ENCODE measurements at places on chromosomes 7 and 10.

GRCh38 chr7:157664871-157665633, 328.2 kb downstream of the DNAJB6 start:
- no peak for DNase-seq

GRCh38 chr7:107070710-107071109, 26.2 kb downstream of the PRKAR2B start:
- DNase-seq: no peak

DNA sequence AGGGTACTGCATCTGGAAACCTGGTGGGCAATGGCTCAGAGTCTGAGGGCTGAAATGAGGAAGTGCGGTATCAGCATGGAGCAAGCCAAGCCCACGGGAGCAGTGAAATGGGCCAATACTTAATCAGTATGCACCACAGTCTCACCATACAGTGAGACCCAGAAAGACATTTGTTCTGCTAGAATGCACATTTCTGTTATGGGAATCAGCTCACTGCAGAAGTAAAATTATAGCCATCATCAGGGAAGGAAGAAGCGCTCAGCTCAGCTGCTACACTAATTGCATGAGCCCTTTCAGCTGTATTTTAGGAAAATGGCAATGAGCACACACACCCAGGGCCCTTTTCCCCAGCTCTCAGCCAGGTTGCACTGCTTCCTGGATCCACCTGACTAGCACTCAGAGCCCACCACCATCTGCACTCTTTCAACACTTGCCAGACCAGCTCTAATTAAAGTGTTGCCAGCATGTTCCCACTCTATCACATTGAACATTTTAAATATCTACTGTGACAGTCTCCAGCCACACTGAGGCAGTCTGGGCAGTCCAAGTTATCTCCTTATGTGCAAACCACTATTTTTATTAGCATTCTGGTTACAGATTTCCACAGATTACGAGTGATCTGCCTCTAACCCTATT, 44.2 kb upstream of the PIK3AP1 start:
- no peak for DNase-seq

DNA sequence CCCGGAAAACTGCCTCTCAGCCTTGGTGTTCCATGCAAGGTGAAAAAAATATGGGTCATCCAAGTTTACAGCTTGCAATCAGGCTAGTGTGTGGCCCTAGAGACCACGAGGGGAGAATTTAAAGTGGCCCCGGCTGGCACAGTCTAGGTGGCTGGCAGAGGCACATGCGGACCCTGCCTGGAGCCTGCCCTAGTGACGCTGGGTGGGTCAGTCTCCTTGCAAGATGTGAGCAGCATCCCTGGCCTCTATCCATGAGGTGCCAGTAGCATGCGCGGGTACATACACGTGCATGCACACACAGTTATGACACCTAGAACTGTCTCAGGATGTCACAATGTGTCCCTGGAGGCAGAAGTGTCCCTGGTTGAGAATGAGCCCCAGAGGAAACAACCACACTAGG, 22.4 kb upstream of the ZNF716 start:
- DNase-seq: no peak

DNA sequence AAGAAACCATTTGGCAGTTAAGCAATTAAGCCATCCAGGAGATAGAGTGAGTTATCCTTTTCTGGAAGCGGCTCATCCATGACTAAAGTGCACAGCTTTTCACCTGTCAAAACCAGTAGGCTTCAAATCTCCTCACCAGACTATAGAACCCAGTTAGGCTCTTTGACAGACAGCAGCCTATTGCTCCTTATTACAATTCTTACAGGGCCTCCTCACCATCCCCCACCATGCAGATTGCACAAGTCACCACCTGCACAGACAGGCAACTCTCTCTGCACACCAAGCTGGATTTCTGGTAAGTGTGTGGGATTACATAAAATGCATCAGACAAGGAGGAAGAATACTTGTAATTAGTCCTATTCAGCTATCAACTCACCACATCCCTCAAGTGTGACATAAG, 301.6 kb downstream of the SNX13 start:
- no peak for DNase-seq

DNA sequence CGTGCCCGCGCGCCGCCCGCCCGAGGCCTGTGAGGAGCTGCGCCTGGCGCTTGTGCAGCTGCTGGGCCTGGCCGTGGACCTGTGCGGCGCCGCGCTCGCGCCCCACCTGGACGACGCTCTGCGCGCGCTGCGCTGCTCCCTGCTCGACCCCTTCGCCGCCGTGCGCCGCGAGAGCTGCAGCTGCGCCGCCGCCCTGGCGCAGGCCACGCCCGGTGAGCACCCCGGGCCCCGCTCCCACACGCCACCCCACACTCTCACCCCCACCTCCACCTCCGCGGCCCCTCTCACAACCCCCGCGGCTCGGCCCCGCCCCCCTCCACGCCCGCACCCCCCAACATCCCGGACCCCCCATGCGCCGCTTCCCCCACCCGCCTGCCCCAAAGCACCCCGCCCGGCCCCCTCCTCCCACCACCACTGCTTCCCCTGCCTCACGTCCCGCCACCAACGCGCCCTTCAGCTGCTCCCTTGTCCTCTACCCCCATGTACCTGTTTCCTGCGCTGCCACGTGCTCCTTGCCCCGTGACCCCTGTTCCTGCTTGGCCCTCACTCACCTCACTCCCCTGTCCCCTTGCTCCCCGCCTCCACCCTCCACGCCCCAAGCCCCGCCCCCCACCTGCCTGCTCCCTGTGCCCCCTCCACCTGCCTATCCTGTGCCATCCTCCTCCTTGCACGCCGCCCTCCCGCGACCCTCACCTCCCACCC, at the start of gene PRKAR1B:
Gene PRKAR1B (minus strand): TSS at position 178 of the 702 bp plus-strand sequence. CDS start 15,776 bp downstream, outside the sequence.
- DNase-seq: peak; percentile 3

- no peak for DNase-seq
Measured at GRCh38 chr10:80454513-80455460, 677 bp downstream of the TSPAN14 start.

DNA sequence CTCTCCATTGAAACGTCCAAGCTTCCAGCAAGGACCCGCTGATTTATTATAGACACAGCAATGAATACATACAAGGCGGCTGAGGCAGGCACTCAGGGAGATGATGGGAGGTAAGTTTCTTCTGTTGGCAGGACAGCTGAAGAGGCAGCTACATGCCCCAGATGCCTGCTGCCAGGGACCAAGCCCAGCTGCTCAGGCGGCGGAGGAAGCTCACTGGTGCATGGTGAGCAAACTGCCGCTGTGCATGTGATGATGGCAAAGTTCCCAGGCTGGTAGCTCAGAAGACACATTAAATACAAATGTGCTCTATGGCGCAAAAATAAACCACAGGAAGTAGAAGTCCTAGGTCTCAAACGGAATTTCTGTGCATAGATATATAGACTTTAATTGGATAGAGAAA, 2.3 kb downstream of the DNTT start:
- DNase-seq: peak; percentile 59

- no peak for DNase-seq
Measured at GRCh38 chr7:27936047-27936767, 196.2 kb downstream of the TAX1BP1 start.

- DNase-seq: no peak
Measured at GRCh38 chr7:55469721-55470120, 102.6 kb downstream of the VOPP1 start.

Measured in globus pallidus (tissue), 1 donor.